Right lung (tissue), 10 donors: ENCODE measurements at places on chromosomes 5 and 9.
A peak's percentile ranks its signal among the peaks of the same experiment; 100 is the strongest.

GRCh38 chr5:35828082-35828598, 28.6 kb upstream of the IL7R start:
- DNase-seq, result no peak

DNA sequence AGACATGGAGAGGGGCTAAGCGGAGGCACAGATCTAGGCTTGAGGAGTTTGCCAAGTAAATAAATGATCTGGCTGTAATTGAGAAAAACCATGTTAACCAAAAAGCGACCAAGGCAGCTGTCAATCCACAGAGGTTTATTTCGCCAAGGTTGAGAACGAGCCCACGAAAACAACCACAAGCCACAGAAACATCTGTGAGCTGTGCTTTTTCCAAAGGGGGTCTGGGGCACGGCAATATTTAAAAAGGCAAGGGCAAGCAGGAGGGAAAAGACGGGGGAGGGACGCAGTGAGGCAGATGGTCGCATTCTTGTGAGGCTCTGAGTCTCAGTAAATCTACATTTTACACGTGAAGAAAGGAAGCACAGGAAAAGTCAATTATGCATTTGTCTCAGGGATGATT, 25.4 kb downstream of the CCT5 start:
- no peak for DNase-seq

DNA sequence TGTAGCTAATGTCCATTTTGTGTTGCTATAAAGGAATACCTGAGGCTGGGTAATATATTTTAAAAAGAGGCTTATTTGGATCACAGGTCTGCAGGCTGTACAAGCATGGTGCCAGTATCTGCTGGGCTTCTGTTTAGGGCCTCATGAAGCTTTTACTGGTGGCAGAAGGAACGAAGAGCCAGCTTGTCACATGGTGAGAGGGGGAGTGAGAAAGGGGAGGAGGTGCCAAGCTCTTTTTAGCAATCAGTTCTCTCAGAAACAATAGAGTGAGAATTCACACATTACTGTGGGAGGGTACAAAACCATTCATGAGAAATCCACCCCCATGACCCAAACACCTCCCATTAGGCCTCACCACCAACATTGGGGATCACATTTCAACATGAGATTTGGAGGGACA, 340.9 kb downstream of the RASEF start:
- DNase-seq, result no peak

DNA sequence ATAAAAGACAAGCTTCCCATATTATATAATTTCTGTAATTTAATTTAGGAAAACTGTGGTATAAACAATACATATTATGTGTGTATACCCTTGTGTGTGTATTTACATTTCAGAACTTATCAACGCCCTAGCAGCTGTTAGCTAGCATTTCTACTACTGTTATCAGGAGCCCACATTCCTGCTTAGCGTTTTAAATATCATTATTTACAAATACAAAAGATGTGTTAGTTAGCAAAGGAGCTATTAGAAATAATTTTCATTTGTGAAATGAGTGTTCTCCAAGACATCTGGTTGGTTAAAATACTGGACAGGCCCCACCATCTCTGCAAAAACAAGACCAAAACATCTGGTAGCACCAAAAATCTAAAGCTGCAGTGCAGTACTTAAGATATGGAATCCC, 48.0 kb downstream of the EPB41L4A start:
- DNase-seq, result no peak

DNA sequence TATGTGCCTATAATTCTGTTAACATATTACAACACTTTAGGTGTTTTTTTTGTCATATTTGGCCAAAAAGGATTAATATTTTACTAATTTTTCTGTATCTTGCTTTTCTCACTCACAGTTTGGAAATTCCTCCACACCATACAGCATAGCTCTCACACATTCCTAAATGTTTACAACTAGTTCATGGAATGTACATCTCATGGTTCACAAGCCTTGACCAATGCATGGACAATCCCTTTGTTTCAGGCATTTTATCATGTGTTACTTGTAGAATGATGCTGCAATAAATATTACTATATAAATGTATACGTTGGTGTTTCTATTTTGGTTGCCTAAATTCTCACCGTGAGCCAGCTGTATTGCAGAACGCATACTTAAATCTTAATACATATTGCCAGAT, 80.5 kb upstream of the SPATA31C2 start:
- DNase-seq, result peak; percentile 23

- no peak for DNase-seq
These were observed 1215.9 kb downstream of the EFNA5 start for GRCh38 chr5:106454651-106455415.

DNA sequence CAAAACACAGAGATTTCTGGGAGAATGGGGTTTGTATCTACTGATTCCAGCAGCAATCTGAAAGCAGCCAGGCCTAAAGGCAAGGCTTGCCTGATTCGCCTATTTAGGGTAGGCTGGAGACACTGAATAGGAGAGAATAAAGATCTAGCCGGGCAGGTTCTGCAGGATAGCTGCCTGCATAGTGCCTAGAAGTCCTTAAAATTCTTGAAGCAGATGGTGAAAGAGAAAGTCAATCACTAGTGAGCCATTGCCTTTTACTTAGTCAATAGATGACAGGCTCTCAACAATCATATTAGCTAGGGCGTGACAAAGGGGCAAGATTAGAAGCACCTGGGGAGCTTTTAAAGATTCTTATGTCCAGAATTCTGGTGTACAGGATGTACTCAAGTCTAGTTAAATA, 522.7 kb downstream of the HTR1A start:
- no peak for DNase-seq

DNA sequence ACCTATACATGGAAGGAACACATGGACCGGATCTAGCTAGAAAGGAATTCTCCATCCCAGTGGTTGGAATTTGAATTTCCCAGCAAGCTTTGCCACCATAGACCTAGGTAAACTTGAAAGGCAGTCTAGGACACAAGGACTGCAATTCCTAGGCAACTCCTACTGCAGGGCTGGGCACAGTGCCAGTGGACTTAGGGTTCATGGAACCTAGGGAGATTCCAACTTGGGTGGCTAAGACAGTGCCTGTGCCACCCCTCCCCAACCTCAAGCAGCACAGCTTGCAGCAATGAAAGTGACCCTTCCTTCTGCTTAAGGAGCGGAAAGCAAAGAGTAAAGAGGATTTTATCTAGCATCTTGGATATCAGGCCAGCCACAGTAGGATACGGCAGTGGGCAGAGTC, 663.3 kb downstream of the ELAVL2 start:
- DNase-seq, result no peak

DNA sequence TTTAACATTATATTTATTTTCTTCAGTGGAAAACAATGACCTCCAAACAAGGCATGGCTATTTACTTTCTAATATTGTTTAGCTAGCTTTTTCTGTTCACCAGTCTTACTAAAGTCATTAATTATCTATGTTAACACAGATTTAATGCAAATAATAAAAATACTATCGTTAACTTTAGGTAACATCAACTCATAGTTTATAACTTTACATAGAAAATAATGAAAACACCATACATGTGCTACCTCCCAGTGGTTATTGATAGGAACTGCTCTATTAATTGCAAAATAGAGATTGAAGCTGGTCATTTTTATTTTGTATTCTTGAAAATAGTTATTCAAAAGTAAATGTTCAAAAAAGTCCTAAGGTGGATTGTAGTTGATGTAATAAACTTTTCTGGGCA, 78.3 kb upstream of the HCN1 start:
- no peak for DNase-seq
